ENCODE measurements at places on chromosomes 6 and 20.

DNA sequence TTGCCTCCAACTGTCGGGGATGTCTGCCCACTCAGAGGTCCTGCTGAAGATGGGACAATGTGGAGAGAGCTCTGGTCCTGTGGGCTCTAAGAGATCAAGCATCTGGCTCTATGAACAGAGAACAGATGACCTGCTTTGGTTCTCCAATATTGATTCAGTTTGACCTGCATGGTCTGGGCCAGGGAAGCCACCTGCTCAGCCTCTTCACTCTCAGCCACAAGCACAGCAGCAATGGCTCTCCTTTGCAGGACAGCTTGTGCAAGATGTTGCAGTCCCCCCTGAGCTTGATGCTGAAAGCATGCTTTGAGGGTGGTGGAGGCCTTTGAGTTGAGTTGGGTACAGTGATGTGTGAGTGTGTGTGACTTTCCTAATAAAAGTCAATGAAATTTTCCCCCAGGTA lies 18.6 kb upstream of the MCM3 start:
- no peak for DNase-seq

- no peak for DNase-seq
These were observed 6.8 kb upstream of the CST8 start for GRCh38 chr20:23484081-23484480.

- no peak for DNase-seq
These were observed 8.0 kb downstream of the JAG1 start for GRCh38 chr20:10665791-10666190.

DNA sequence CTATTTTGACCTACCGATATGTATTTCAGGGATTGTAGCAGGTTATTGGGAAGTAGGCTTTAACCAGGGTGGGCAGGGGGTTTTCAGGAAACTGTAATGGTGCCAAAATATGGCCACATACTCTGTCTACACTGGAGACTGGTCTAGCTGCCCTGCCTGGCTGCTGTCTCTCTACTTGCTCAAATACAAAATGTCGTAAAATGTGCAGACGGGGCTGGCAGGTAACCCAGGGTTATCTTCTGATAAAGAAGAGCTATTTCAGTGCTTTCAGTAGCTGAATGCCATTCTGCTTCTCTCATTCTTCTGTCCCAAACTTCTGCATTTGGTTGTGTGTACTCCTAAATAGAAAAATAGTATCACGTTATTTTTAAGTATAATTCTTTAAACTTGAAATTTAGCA lies 616.2 kb downstream of the EPM2A start:
- no peak for DNase-seq

DNA sequence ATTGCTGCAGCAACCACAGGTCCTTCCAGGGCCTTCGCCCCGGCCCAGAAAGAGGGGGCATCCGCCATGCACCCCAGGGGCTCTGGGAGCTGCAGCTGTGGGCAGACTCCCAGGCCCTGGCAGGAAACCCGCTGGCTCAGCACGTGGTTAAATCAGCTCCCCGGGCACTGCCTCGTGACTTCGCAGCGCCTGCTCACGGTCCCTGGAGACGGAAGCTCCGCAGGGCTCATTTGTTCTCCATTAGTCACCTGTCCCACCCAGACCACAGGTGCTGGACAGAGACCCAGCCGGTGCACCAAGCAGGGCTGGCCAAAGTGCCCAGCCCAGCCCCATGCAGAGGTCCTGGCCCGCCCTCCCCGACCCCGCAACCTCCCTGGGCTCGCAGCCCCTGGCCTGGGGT lies 14.7 kb downstream of the KCNQ2 start:
- DNase-seq = no peak

GRCh38 chr6:90758741-90759140 lies 171.9 kb upstream of the MAP3K7 start:
- no peak for DNase-seq

- no peak for DNase-seq
These were observed 11.5 kb downstream of the GNL1 start for GRCh38 chr6:30544666-30545272.

DNA sequence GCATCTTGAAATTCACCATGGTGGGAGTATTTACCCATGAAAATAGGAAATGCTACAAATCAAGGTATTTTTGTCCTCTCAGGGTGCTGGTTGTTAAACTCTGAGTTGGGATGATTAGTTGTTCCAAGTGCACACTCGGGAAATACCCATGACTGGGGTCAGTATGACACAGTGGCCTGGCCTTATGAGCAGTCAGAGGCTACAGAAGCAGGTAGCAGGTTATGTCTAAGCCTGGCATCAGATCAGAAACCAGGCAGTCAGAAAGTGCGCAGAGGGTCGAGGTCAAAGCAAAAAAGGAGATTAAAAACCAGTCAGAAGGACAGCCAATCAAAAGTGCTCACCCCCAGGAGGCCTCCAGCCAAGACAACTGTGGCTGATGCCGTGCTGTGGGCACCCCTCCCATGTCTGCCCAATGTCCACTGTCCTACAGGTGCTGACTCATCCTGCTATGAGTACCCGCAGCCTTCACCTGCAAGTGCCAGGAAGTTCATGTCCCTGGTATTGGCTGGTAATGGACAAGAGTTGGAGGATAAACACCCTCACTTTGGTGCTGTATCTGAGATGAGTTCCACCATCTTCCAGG lies 117.4 kb upstream of the SLC24A3 start:
- no peak for DNase-seq

- DNase-seq = peak; percentile 28
These were observed 69.1 kb upstream of the PBOV1 start for GRCh38 chr6:138287144-138287955.

DNA sequence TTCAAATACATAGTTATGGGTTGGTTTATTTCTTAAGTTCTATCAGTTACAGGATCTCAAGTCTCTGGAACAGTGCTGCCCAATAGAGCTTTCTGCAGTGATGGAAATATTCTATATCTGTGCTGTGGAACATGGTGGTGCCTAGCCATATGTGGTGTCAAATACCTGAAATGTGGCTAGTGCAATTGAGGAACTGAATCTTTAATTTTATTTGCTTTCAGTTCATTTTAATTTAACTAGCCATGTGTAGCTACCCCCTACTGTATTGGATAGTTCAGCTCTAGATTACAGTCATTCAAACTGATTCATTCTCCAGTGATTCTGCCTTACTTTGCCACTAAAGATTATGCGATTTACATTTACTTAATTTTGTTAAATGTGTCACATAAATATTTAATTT lies 503.2 kb downstream of the CDKAL1 start:
- DNase-seq = no peak

- no peak for DNase-seq
These were observed 270.9 kb upstream of the SPTLC3 start for GRCh38 chr20:12737900-12738299.

- DNase-seq = no peak
These were observed 7.8 kb downstream of the RWDD1 start for GRCh38 chr6:116579143-116579542.

DNA sequence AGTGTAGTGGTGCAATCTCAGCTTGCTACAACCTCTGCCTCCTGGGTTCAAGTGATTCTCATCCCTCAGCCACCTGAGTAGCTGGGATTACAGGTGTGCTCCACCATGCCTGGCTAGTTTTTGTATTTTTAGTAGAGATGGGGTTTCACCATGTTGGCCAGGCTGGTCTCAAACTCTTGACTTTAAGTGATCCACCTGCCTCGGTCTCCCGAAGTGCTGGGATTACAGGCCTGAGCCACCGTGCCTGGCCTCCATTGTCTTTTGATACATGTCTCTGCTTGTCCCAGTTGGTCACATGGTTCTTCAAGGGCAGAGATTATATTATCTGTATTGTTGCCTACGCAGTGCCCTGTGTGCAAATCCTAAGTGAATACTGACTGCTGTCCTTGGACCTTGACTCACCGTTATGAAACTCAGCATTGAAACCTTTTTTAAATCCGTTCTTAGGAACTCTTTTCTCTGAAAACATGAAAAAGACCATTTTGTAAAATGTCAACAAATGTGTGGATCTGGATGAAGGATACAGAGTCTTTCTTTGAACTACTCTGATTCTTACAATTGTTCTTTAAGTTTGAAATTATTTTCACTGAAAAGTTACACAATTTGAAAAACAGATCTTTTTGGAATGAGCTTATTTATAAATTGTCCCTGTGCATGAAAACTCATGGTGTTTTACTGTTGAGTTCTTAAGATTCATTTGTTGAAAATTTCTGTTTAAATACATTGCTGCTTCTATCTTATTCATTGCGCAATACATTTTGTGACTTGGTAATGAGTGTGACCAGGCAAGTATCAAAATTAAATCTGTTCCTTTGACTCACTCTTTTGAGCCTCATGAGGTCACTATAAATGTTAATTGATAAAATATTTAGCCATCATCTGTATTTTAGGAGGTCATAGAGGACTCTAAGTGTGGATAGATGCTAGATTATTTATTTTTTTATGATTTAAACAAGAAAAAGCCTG lies 293.5 kb downstream of the UTRN start:
- no peak for DNase-seq

GRCh38 chr6:118748311-118749062 lies 97.1 kb upstream of the CEP85L start:
- no peak for DNase-seq
